Stimulated activated CD8-positive, alpha-beta memory T cell treated with anti-CD3 and anti-CD28 coated beads, Interleukin-2, amount 100 ng/mL, for 48 hours (primary cell): ENCODE measurements at places on chromosomes 2 and 18.

DNA sequence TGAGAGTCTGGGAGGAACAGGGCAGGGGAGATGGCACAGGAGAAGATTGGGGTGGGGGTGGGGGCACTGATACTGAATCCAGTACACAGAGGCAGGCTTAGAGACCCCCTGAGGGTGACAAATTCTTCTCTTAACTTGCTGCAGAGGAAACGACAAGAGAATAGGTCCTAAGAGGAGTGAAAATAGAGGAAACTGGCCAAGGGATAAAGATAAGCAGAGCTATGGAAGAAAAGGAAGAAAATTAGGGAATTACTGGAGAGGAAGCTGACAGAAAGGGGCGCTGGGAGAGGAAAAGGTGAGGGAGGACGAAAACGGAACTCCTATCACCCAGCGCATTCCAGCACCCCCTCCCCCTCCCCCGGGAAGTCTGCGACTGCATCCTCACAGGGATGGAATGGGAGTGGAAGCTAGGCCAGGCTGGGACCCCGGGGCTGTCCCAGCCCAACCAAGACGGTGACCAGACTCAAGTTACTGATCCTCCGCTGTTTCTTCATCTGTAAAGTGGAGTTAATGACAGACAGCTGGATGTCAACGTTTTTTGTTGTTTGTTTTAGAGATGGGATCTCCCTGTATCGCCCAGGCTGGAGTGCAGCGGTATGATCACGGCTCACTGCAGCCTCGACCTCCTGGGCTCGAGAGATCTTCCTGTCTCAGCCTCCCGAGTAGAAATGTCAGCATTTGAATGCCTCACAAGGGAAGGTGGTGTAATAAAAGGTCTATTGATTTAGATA lies 2.6 kb upstream of the EMX1 start:
- DNase-seq: no peak

- no peak for DNase-seq
These were observed 142.4 kb downstream of the ZFP36L2 start for GRCh38 chr2:43083710-43084698.

DNA sequence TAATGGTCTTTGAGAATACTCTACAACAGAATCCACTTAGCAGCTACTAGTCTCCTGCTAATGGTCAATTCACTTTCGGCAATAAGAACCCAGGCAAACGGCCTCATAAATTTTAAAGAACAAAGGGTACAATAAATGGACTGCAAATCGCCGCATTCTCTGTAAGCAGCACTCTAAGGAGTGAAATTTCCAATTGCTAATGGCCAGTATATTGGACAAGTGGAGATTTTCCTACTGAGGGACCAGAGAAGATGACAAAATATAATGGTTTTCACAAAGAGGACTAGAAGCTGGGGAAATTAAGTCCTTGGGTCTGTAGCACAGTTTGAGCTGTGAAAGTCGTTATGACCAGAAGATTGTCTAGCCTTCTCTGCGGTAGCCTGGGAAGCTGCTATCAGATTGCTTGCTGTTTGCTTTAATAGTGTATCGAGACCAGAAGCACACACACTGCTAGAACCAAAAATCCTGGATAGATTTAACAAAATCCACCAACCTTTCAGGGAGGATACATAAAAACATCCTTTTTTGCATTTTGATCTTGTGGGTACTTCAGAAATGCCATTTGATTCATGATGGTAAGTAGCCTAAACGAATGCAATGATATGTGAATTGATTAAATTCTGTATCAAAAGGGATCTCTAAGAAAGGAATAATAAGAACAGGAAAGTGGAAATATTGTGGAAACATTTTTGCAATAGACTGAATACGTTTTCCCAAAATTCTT lies 53.6 kb upstream of the ATP8B1 start:
- DNase-seq: no peak

- DNase-seq: no peak
These were observed 36.5 kb downstream of the ZRANB3 start for GRCh38 chr2:135494503-135494902.

- DNase-seq: no peak
These were observed 36.7 kb upstream of the ST8SIA5 start for GRCh38 chr18:46793565-46793964.

DNA sequence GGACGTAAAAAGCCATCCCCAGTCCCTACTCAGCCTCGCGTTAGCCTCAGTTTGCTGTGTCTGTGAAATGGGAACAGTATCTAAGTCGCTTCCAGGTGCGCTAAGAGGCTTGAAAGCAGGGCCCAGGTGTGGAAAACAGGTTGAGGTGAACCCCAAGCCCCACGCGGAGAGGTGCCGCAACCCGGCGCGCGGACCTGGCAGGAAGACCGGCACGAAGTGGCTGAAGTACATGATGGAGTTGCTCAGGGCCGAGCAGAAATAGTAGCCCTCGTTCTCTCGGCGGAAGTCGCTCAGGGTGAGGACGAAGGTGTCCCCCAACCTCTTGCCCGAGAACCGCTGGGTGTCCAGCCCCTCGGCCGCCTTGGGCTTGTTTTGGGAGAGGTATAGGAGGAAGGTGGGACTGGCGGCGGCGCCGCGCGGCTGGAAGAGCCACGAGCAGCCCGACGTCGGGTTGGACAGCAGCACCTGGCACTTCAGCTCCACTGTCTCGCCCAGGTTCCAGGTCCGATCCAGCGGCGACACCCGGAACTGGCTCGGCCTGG lies 508 bp downstream of the CD8A start:
- no peak for DNase-seq

DNA sequence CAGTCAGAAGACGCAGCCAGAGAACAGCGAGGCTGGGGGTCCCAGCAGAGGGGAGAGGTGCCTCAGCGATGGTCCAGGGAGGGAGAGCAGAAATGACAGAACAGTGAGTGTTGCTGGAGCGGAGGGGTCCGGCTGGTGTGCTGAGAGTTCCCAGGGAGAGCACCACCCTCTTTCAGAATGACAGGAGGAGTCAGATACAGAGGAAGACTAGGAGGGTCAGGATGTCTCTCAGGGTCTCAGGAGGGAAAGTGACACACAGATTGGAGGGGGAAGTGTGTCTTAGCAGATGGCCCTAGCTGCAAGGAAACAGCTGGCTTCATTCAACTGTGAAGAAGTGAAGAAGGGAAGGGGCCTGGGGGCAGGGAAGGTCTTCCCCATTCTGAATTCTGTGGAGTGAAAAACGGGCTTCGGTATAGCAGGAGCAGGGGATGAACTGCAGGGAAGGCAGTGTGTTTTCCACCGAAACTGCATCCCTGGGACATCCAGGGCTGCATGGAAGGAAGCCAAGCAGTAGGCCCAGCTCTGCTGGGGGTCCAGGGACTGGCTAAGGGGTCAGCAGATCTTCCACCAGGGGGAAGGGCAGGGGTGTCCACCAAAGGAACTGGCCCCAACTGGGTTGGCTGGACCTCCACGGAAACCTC lies 90.0 kb upstream of the OTOS start:
- DNase-seq: no peak
